ENCODE measurements at places on chromosomes 2 and 18.

GRCh38 chr2:54924121-54924520, 126.1 kb downstream of the RTN4 start:
- DNase-seq: no peak

DNA sequence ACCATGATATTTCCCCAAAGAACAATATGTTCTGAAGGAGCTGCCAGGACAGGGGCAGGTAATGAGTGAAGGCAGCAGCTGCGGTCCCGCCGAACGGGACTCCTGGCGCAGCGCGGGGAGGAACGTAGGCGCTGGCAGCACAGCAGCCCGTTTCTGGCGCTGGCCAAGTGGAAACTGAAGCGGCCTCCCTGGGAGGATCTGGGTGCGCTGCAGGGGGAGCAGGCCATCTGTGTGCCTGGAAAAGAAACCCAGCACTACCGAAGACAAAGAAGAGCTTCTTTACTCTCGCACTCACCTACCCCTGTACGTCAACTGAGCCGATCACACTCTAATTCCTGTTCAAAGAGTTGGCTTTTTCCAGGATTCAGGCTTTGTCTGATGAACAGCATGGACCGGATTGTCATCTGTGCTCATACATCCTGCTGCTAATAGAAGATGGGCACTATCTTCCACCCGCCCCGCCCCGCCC, 11.8 kb downstream of the G6PC2 start:
- no peak for DNase-seq

DNA sequence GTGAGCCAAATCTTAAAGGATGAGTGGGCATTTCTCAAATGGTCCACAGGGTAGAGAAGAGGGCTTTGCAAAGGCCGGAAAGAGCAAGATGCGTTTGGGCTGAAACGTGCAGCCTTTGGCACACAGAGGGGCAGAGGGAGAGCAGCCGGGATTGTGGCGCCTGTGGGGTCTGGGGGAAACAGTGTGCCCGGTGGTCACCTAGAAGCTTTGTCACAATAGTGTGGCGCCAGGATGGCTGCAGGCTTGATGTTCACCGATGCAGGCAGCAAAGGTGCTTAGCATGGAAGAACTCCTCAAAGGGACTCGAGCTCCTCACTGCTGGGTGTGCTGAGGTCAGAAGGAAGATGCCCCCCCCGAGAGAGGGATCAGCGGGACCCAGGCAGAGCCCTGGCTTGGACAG, 23.8 kb downstream of the TPO start:
- no peak for DNase-seq

DNA sequence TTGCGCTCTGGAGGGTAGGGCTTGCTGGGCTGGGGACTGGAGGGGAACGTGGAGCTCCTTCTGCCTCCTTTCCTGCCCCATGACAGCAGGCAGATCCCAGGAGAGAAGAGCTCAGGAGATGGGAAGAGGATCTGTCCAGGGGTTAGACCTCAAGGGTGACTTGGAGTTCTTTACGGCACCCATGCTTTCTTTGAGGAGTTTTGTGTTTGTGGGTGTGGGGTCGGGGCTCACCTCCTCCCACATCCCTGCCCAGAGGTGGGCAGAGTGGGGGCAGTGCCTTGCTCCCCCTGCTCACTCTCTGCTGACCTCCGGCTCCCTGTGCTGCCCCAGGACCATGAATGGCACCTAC, 4.3 kb downstream of the GPR35 start:
- DNase-seq: no peak

DNA sequence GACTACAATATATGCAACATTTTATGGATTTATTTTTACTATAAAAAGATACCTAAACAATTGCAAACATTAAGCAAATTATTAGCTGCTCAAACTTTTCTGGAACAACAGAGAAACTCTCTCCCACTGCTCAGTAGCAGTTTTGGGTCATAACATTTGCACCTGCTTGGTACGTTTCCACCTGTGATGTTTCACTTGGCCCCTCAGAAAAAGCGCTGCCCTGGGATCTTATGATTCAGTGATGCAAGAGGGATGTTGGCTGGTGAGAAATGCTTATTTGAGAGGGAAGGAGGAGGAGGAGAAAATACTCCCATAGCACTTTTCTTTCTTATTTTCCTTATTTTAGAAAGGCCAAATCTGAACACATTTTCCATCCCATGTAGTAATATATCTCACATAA, 9.2 kb downstream of the IRS1 start:
- no peak for DNase-seq

DNA sequence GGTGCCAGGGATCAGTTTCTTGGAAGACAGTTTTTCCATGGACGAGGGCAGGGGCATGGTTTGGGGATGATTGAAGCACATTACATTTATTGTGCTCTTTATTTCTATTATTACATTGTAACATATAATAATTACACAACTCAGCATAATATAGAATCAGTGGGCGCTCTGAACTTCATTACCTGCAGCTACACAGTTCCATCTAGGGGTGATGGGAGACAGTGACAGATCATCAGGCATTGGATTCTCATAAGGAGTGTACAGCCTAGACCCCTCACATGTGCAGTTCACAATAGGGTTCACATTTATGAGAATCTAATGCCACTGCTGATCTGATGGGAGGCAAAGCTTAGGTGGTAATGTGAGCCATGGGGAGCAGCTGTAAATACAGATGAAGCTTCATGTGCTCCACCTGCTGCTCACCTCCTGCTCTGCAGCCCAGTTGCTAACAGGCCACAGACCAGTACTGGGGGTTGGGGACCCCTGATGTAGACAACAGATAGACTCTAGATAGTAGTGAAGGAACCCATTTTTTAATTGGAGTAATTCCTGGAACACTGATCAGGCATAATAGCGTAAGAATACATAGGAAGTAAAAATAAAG, 41.5 kb upstream of the MC4R start:
- no peak for DNase-seq

DNA sequence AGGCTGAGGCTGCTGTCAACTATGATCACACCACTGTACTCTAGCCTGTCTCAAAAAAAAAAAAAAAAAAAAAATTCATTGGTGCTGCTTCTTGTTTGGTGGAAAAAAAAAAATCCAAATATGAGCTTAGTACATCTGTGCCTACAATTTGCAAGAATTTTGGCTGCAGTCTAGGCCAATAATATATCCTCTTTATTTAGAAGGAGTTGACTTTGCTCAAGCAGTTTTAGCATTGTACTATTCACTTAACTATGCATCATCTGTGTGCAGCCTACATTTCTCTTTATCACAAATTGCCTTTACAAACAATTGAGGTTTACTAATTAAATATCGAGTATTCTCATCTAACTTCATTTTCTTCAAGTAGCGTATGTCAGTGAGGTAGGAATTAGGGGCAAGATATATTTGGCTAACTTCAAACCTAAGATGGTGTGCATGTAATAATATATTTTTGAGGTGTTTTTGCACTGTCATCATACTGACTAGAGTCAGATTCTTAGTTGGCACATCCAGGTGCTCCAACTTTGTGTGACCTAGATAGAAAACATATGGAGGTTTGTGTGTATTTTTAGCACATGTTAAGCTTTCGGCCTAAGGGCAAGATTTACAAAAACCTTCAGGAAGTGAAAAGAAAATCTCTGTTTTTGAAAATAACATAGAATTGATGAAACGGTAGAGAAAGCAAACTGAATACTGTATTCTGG, 51.8 kb downstream of the PMS1 start:
- DNase-seq: no peak

DNA sequence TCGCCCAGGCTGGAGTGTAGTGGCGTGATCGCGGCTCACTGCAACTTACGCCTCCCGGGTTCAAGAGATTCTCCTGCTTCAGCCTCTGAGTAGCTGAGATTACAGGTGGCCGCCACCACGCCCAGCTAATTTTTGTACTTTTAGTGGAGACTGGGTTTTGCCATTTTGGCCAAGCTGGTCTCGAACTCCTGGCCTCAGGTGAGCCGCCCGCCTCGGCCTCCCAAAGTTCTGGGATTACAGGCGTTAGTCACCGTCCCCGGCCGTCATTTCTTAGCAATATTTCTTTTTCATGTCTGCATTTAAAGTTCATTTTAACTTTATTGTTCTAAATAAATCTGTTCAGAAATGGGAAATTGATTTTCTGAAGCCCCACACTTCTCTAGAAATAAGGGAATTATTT, 597.3 kb upstream of the DDX18 start:
- no peak for DNase-seq

DNA sequence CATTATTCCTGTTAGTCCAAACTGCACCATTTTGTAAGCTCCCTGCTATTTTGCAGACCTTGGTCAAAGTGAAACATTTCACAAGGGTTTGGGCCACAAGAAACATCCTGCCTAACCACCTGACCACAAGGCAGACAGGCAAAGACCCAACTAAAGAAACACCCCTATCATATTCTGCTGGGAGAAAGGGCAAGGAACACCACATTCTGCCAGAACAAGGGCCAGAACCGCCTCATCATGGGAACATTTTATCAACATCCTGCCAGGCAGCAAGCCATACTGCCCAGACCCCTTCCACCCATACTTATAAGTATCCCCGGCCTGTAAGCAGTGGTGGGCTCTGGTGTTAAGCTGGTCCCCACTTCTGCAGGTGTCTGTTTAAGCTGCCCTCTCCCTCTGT, 12.0 kb upstream of the RAB31 start:
- no peak for DNase-seq
